ENCODE measurements at places on chromosomes 2 and 18. TPM values are rescaled to one million over a fixed set of nuclear protein-coding genes. Genes with fewer than 3 reads are reported as not detected.

Gene GPR55
- not detected for total RNA-seq

Gene LIPG
- total RNA-seq: 6.3 TPM

Gene IL18R1
- 0.98 TPM for total RNA-seq

Gene LYPD1
- 6.1 TPM for total RNA-seq

Gene ALK
- 0.04 TPM for total RNA-seq

DNA sequence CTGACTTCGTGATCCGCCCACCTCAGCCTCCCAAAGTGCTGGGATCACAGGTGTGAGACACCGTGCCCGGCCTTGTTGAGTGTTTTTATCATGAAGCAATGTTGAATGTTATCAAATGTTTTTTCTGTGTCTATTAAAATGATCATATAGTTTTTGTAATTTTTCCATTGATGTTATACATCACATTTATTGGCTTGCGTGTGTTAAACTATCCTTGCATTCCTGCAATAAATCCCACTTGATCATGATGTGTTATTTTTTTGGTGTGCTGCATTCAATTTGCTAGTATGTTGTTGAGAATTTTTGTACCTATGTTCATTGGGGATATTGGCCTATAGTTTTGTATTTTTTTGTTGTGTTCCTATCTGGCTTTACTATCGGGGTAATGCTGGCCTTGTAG is 113.1 kb upstream of the PARD3B start:
- no peaks in the 10 kb centered on the region for H3K27me3 ChIP-seq
- no peak overlapping the region for H3K4me3 ChIP-seq
- no peak for DNase-seq
- H3K4me1 ChIP-seq: no peaks in the 10 kb centered on the region
- no peak overlapping the region for H3K27ac ChIP-seq

DNA sequence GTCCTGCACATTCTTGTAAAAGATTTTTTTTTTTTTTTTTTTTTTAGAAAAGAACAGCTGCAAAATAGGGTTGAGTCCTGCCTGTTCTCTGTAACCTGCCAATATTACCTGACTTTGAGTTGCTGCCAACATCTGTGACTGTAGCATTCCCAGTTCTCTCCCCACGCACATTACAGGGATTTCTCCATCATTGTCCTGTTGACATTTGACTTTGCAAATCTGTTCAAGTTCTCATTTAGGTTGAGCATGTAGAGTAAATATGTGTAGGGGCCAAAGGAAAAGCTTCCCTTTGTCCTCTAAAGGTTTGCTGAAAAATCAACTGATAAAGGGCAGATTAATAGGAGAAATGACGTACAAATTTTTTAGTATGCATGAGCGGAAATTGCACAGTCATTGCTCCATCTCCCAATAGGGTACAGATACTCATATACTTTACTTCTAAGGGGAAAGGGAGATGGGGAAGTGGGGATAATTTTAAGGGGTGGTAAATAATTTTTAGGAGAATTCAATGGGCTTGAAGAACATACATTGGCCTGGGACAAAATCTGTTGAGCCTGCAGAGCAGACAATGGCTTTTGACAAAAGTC is 385.5 kb downstream of the PIK3C3 start:
- H3K4me3 ChIP-seq: no peak overlapping the region
- H3K27ac ChIP-seq: no peak overlapping the region
- H3K4me1 ChIP-seq: no peaks in the 10 kb centered on the region
- H3K27me3 ChIP-seq: no peaks in the 10 kb centered on the region

DNA sequence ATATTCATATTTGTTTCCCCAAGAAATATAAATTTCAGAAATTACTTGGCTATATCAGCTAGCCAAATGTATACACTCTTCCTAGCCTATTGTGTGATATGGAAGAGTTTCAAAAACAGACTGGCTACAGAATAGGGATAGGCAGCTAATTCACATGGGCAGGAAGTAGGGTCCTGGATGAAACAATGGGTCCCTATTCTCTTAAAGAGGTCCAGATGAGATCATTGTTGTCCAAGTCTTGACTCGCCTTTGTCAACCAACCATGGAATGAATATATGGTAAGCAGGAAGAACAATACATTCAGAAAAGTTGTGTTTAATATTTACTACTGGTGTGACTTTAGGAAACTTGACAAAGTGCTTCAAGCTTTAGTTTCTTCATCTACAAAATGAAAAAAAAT is 319.9 kb downstream of the NBAS start:
- no peaks in the 10 kb centered on the region for H3K27me3 ChIP-seq
- H3K4me3 ChIP-seq: no peak overlapping the region
- no peak for DNase-seq
- peaks cover 5% of the 10 kb centered on the region for H3K36me3 ChIP-seq
- H3K4me1 ChIP-seq: no peaks in the 10 kb centered on the region
- H3K27ac ChIP-seq: no peak overlapping the region

GRCh38 chr2:3780477-3781402 is 77.4 kb downstream of the DCDC2C start:
- DNase-seq: peak; percentile 82
- H3K4me1 ChIP-seq: peaks cover 9% of the 10 kb centered on the region
- H3K4me3 ChIP-seq: no peak overlapping the region
- no peak overlapping the region for H3K27ac ChIP-seq
- no peaks in the 10 kb centered on the region for H3K36me3 ChIP-seq

GRCh38 chr2:3466966-3467365 is 52.4 kb downstream of the ADI1 start:
- no peak overlapping the region for H3K27ac ChIP-seq
- H3K4me1 ChIP-seq: peaks cover 50% of the 10 kb centered on the region
- H3K4me3 ChIP-seq: no peak overlapping the region

GRCh38 chr2:12273111-12273510 is 443.6 kb upstream of the TRIB2 start:
- H3K27ac ChIP-seq: no peak overlapping the region
- peaks cover 6% of the 10 kb centered on the region for H3K4me1 ChIP-seq
- H3K27me3 ChIP-seq: no peaks in the 10 kb centered on the region
- no peaks in the 10 kb centered on the region for H3K36me3 ChIP-seq
- H3K4me3 ChIP-seq: no peak overlapping the region
- DNase-seq: no peak

- H3K27me3 ChIP-seq: no peaks in the 10 kb centered on the region
- no peak for DNase-seq
- H3K27ac ChIP-seq: no peak overlapping the region
- no peak overlapping the region for H3K4me3 ChIP-seq
- H3K4me1 ChIP-seq: no peaks in the 10 kb centered on the region
These were observed 15.6 kb downstream of the PDE6D start for GRCh38 chr2:231765496-231765929.

DNA sequence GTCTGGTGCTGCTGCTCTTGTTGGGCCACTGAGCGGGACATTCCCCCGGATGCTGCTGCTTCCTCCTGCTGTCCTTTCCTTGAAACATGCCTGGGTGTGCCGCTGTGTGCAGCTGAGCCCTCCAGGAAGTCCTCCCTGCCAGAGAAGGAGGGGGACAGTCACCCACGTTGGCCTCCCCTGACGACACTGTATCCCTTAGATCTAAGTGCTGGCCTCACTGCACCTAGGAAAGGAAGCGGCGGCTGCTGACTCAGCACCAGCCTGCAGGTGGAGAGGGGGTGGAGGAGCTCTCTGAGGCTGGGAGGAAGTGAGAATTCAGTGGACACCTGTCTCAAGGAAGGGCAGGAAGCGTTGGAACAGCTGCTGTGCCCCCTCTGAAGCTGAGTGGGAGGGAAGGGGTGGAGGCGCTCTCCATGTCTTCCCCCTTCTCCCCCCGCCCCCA is 239.8 kb downstream of the HAUS1 start:
- peak overlapping the region; percentile 53 for H3K27ac ChIP-seq
- peaks cover 21% of the 10 kb centered on the region for H3K36me3 ChIP-seq
- no peak overlapping the region for H3K4me3 ChIP-seq
- peak; percentile 57 for DNase-seq
- H3K27me3 ChIP-seq: no peaks in the 10 kb centered on the region

DNA sequence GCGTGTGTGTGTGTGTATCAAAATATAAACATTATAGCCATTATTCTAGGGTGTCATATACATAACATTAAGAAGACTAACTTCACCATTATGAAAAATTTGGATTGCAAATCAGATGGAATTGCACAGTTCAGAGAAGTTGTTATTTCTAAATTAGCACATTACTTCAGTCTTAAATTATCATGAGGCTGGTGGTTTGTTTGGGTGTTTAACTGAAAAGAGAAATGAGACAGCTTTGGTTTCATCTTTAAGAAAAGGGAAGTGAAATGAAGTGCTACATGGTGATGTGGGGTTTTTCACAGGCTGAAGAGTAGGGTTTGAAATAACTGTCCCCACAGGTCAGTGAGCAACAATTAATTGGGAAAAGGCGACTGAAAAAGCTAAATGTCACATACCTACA is 161.2 kb upstream of the XIRP2 start:
- H3K36me3 ChIP-seq: no peaks in the 10 kb centered on the region
- H3K4me3 ChIP-seq: no peak overlapping the region
- peak; percentile 0 for DNase-seq
- no peaks in the 10 kb centered on the region for H3K27me3 ChIP-seq
